ENCODE measurements at places on chromosomes 16 and 17. TPM values are rescaled to one million over a fixed set of nuclear protein-coding genes. Genes with fewer than 3 reads are reported as not detected.

GRCh38 chr17:75920045-75920560 is 15.4 kb upstream of the MRPL38 start:
- DNase-seq: no peak

DNA sequence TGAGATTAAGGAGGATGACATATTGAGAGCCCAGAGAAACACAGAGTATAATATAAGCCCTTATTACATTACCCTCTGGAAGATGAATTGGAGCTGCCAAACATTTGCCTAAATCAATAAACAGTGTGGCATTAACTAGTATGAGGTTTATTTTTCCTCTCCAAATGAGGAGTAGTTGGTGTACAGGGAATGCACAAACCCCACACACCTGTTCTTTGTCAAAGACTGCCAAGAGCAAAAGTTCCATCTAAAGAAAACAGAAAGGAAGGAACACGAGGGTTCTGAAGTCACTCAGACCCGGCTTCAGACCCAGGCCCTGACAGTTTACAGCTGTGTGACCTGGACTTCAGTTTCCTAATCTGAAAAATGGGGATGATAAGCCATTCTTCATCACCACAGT is 138.1 kb downstream of the SHISA9 start:
- no peak for DNase-seq

DNA sequence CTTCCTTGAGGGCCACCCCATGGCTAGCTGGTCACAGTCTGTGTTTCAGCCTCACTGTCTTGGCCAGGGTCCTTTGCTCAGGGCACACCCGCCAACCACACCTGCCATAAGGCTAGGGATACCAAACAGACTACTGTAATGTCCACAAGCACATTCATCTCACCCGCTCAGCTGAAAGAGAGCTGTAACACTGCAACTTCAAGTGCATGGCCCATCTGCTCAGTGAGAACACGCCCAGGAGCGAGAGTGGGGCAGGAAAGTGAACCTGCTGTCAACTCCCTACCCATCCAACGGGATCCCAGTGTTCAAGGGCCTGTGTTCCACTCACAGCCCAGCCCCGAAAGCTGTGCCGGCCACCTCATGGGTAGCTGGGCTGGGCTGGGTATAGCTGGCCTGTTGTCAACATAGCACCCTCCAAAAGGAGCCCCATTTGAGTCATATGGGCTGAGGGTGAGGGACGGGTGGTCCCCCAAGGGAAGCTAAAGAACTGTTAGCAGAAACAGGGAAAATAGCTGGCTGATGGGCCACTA is 55.7 kb downstream of the SCNN1B start:
- DNase-seq: no peak

- no peak for DNase-seq
These were observed 2.5 kb upstream of the WDR45B start for GRCh38 chr17:82650723-82651122.

DNA sequence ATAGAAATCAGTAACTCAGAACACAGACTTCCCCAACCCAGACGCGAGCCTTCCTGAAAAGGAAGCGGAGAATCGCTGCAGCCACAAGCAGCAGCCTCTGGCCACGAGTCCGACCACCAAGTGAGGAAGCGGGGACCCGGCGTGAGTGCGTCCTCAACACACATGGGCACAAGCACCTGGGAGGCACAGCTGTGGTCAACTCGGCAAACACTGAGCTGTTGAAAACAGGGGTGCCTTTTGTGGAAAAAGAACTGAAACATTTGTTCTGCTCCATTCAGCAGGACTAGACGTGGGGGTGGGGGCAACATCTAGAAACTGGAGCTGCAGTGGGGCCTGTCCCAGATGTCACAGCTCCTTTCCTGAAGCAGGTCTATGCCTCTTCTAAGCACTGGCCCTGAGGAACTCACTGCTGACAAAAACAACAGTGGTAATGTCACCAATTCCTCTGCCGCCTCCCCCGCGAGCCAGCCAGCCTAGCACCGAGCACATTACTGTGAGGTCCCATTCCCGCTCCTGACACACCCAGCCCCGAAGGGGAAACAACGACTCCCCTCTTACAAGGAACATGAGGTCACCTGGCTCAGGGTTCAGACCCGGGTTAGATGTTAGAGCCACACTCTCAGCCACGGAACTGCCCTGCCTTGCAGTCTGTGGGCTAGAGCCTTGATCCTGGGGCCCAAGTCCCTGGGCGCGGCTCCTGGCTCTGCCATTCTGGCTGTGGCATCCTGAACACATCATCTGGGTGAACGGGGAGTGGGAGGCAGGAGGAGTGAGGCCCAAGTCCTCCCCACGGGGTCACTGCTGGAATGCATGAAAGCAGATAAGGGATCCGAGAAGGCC is 29.0 kb downstream of the KDM8 start:
- no peak for DNase-seq

DNA sequence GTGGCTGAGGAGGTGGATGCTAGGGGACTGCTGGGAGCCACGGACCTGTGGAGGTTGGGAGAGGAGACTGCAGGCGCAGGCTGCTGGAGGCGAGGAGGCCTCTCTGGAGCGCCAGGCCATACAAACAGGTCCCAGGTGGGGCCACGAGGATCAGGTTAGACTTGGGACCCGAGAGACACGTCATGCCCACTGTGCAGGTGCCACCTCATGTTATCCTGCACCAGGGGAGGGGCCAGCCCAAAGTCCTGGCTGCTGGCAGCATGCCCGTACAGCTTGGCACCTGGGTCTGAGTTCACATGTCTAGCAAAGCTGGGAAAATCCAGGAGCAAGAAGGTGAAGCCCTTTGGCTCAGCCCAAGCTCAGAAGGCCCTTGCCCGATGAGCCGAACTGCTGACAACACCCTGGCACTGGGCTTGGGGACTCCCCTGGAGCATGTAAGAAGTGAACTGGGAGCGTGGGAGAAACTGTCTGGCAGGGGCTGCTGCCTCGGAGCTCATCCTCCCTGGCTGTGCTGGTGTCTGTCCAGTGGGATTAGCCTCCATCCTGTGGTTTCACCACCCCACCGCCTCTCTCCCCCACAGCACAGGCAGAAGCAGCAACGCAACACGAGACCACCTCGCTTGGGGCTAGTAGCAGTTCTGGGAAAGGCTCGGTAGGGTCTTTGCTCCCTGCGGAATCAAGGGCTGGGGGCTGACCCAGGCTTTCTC is 5.3 kb downstream of the ARHGDIA start:
- DNase-seq: peak; percentile 97

GRCh38 chr17:28892024-28892423 is 5.5 kb downstream of the FLOT2 start:
- DNase-seq: peak; percentile 36

DNA sequence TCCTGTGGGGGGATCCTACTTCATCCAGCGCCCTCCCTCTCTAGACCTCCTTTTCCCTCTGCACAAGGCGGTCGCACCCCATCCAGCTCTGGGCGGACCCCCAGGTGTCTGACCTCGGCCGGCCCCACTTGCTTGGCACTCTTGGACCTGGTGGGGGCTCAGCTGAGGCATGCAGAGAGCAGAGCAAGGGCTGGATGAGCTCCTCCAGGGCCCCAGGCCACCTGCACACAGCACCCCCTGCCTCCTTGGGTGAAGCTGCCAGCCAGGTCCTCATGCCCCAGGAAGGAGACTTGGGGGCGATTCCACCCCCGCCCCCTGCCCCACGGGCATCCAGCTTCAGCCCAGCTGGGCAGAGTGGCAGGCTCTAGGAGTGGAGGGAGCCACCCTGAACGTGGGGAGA is 159.4 kb upstream of the GSE1 start:
- DNase-seq: no peak

- no peak for DNase-seq
These were observed 25.0 kb upstream of the ZNF750 start for GRCh38 chr17:82864713-82865248.

GRCh38 chr16:84015399-84015798 is 27.2 kb downstream of the SLC38A8 start:
- no peak for DNase-seq

The CD300LB gene
- total RNA-seq: 0.28 TPM

The SLC4A1 gene
- total RNA-seq: not detected

The NHLRC4 gene
- 0.26 TPM for total RNA-seq

The ITGAL gene
- 14.8 TPM for total RNA-seq

The NPTX1 gene
- total RNA-seq: 0.51 TPM

The VTN gene
- total RNA-seq: 0.23 TPM
